T follicular helper cell (primary cell): ENCODE measurements at places on chromosomes 3 and 15.

GRCh38 chr3:123447416-123447748 lies 1.5 kb downstream of the ADCY5 start:
- DNase-seq, result no peak

GRCh38 chr3:36075491-36075890 lies 304.8 kb upstream of the STAC start:
- no peak for DNase-seq

DNA sequence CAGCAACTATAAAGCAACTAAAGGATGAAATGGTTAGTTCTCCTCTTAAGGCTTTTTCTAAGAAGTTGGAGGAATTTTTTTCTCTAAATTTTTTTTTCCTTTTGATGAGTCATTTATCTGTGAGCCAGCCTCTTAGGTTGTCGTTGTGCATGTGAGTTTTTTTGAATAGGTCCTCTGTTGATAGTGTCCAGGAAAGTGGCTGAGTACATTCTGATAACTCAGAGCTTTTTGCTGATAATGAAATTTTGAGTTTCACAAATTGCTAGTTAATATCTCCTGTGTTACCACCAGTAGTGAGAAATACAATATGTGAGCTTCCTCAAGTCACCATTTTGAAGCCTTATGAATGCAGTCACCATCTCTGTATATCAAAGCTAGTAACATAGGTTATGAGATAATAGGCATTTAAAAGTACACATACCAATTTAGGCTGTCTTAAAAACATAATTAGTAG lies 7.1 kb upstream of the LXN start:
- no peak for DNase-seq

- DNase-seq, result no peak
These were observed 25.8 kb upstream of the NEDD4 start for GRCh38 chr15:56019060-56019793.

DNA sequence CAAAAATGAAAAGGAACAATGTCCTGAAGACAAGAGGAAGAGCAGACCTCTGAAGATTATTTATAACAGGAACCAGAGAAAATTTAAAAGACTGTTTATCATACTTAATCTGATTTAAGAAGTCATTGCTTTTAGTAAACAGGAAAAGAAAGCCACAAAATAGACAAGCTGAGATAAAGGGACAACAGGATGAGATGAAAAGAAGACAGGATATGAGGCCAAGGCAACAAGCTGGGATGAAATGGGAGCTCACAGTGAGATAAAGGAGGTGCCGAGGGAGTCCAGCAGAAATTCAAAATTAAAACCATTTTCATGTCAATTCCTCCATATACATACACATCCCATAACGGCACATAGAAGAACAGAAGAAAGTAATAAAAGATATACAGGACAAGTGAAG lies 277.0 kb downstream of the RBMS3 start:
- no peak for DNase-seq

DNA sequence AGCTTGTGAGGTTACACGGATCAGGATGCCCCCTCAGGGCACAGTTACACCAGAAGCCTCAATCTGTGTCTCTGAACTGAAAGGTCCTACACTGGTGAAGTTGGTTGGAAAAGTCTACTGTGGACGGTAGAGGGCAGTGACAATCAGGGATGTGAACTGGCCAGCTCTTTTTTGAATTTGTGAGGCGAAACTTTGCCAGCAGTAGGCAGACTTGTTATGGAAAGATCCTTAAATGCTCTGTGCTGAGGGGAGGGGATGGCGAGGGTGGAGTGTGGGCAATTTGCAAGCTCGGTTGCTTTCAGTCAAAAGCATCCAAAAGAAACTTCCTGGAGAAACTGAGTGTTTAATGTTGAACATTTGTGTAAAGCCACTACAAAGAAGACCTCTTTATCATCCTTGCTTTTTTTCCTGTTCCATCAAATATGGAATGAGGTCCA lies 127.4 kb upstream of the ABHD17C start:
- peak; percentile 3 for DNase-seq

DNA sequence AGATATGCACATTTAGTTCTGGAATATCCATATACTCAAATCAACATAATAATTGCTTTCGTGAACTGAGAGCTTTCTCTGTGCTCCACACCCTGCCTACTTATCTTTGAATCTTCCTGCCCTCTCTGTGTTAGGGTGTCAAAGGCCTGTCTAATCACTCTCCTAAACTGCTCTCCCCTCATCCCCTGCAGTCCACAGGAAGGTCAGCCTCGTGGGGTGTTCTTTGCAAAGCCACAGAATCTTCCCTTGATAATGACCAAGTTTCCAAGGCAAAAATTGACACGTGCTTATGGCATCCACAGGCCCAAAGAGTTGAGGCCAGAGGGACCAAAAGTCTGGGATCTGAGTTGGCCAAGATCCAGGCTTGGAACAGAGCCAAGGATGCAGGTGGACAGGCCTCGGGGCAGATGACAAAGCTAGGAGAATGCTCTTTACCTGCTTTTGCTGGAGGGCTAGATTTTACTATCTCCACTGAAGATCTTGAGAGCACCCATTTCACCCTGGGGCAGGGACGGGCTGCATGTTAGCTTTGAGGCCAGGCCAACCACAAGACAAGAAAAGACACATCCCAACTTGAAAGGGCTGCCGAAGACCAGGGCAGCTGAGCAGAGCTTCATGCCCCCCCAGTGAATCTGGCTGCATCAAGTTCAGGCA lies 20.4 kb downstream of the BHLHE40 start:
- no peak for DNase-seq

DNA sequence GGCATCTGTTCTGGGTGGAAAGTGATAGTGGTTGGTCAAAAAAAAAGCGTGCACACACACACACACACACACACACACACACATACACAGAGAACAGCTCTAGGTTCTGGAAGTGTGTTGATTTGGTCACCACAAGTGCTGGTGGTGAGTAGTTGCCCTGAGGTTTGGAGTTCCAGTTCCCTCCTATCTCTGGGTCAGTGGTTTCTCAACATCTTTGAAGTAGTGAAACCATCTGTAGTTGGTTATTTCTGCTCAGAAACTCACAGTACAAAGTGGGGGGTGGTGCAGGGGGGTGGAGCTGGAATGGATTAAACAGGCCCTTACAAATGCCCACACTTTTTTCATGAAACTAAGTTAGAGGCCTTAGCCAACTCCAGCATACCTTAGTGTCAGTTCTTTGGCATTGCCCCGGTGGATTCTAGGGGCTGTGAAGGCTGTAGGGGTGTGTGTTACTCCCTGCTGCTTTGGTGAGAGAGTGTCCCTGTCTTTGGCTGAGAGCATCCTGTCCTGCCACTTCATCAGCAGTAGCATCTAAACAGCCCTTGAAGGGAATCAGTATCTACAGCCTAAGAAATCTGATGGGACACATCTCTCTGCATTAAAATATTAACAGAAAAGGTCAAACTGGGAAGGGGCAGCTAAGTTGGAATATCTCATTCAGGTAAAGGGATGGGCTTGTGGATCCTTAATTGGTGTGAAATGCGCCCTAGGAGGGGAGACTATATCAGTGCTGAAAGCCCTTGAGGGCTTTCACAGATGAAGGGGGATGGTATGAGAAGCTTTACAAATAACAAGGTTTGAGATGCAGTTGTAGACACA lies 20.6 kb downstream of the SMAD3 start:
- DNase-seq, result no peak

DNA sequence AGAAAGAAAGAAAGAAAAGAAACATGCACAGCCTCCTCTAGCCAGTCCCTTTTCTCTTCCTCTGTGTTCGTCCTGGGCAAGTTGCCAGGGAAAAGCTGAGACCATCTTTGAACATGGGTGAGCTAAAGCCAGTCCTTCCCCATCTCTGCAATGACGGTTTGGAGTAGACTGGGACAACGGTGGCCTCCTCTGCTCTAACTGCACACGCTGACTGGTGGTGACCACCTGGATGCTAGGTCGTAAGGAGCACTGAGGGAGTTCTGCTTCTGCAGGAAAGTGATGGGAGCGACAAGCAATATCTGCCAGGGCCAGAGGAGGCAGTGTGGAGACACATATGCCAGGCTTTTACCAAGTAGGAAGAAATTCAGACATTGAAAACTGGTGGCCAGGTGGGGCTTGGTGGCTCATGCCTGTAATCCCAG lies 111.7 kb downstream of the NUP210 start:
- DNase-seq, result no peak

GRCh38 chr3:28905798-28906197 lies 375.1 kb upstream of the RBMS3 start:
- no peak for DNase-seq

- no peak for DNase-seq
These were observed 126.5 kb upstream of the BFSP2 start for GRCh38 chr3:133273346-133273745.

DNA sequence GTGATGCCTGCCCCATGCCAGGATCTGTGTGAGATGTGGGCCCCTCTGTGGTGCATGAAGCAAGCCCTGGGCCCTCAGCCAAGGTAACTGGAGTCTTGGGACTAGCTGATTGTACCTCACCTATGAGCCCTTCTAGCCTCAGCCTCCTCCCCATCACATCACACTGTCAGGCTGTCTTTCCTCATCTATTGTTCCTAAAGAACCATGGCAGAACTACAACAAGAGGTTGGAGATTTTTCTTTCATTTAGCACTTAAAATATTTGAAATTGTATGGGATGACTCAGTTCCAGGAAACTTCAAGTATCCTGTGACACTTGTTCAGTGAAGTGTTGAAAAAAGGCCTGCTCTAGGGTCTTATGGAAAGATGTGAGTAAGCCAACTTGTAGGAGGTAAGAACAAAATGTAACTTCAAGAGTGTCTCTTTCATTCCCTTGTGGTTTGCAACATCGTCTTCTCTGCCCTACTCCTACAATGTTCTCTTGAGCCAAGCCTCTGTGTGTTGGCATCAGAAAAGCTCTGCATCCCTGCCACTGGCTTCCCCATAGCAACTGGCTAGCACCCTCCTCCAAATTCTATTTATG lies 58.7 kb upstream of the TIPARP start:
- no peak for DNase-seq

- no peak for DNase-seq
These were observed 44.8 kb downstream of the CCDC12 start for GRCh38 chr3:46931631-46932331.

DNA sequence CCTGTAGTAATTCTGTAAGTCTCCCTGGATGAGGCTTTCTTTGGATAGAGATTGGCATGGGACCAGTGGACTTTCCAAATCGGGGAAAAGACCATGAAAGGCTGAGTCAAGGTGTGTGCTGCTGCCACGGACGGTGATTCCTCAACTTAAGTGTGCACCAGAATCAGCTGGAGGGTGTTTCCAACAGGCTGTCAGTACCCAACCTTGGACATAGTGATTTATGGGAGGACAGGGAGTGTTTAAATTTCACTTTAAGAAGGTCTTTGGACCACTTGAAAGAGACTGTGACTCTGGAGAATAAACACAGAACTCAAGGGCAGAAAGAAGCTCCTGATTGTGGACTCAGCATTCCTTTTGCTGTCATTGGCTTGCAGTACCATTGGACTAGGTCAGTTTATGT lies 20.4 kb upstream of the CHST2 start:
- no peak for DNase-seq

DNA sequence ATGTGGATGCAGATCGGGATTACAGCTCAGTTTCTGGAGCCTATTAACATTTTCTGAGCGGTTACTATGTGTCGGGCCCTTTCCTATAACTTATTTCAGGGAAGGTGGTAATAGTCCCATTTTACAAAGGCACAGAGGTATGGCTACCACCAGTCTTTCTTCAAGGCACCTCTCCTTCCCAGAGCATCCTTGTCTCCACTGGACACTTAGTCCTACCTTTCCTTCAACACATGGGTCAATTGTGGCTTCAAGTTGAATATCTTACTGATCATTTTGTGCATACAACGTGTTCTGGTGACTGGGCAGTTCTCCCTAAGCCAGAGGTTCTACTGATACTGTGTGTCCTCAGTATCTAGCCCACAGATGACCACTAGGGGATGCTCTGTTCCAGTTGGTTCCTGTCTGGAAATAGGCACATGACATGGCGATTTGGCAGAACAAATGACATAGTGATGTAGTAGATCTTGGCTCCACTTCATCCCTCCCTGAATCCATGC lies 60.7 kb upstream of the CMTM8 start:
- DNase-seq, result peak; percentile 29

DNA sequence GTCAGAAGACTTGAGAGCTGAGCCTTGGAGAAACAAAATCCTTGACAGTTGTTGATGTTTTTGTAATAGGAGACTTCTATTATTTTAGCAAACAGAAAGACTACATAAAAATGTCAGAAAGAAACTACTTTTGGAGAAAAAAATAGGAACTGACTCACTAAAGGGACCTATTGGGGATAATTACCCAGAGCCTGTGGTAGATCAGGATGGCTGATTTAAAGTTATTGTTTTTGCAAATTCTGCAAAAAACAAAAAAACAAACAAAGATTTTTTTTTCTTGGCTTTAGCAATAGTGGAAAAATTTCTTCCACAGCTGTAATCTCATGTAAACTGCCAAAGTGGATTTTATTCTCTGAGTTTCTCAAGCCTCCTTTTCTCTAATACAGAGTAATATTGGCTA lies 101.5 kb upstream of the SATB1 start:
- DNase-seq, result no peak

- DNase-seq, result no peak
These were observed 289.0 kb downstream of the NEK10 start for GRCh38 chr3:27080258-27080525.

- no peak for DNase-seq
These were observed 52.4 kb downstream of the BOC start for GRCh38 chr3:113263778-113264177.

DNA sequence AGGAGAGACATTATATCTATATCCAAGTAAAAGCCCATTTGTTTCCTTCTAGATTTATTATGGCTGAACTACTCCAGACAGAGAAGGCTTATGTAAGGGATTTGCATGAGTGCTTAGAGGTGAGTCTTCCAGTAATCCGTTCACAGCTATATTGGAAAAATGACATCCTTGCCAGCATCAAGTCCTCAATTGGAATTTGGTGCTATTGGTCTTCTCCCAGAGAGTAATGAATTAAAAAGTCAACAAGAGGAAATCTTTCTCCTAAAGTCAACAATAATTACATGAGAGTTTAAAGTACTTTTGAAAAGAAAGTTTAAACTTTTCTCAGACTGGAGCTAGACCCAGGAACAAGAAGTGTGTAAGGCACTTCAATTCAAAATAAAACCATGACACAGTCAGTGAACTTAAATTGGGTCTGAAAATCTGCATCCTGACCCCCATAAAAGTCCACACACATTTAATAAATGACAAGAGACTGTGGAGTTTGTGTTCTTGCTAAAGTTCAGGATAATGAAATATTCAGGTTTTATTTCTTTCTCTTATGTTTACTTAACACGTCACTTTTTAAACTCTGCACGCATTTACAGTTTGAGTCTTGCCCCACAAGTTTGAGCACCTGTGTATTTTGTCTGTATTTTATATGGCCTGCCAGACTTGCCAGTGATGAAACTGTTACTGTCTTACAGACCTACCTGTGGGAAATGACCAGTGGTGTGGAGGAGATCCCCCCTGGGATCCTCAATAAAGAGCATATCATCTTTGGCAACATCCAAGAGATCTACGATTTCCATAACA lies 268.2 kb upstream of the UMPS start:
- DNase-seq, result no peak

DNA sequence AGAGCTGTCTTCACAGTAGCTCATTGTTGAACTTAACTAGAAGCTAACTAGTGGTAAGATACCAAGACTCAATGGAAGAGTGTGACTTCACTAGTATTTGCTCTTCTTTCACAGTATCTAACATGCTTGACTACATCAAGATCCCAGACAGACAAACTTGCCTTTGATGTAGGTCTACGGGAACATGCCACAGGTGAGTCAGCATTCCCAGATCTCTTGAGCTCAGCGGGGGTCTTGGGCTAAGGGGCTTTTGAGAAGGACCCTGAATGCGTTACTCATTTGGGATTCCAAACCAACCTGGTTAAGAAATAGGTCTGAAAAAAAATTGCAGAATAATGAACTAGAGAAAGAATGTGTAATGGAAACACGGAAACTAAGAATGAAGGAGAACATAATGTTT lies 222.4 kb downstream of the RYR3 start:
- DNase-seq, result no peak

- no peak for DNase-seq
These were observed 81.6 kb downstream of the SSR3 start for GRCh38 chr3:156473341-156473740.
